Left renal pelvis (tissue), 4 donors: ENCODE measurements at places on chromosomes 16 and 17.

GRCh38 chr17:67211742-67212141, 33.3 kb downstream of the HELZ start:
- DNase-seq: no peak

- peak; percentile 52 for DNase-seq
Observed at GRCh38 chr16:54282202-54282927, 4.2 kb downstream of the IRX3 start.

DNA sequence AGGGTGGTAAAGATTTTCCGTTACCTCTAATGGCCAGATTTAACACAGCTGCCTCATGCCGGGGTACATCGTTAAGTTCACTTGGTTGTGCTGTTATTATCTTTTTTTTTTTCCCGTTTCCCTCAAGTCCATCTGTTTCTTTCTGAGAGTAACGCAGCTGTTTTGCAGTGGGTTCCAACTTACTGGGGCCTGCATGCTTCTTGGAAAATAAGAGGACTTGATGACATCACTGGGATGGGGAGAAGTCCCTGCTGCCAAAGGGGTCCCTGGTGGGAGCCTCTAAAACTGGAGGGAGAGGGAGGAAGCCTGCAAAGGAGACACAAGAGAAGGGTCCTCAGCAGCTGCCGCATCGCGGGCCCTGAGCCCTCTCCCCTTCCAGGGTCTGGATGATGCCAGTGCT, 77.8 kb upstream of the NOL11 start:
- DNase-seq: no peak

DNA sequence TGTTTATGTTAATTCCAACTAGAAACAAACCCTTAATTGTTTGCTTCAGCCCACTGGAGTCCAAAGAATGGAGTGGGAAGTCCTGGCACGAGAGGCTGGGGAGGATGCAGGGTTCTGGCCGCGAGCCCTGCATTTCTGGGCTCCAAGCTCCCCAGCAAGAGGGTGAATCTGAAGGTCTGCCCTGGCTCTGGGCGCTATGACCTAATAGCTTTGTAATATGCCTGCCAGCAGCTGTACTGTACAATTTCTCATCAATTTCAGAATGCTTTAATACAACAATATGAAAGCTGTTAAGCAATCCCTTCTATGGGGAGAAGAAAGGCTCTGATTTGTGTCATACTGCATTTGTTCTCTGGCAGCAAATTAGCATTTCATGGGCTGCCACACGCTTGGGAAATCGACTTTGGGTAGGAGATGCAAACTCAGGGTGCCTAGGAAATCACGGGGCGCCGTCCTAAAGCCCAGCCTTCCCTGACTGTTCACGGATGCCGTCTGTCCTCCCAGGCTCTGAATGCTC, 43.8 kb downstream of the NDEL1 start:
- DNase-seq: no peak

DNA sequence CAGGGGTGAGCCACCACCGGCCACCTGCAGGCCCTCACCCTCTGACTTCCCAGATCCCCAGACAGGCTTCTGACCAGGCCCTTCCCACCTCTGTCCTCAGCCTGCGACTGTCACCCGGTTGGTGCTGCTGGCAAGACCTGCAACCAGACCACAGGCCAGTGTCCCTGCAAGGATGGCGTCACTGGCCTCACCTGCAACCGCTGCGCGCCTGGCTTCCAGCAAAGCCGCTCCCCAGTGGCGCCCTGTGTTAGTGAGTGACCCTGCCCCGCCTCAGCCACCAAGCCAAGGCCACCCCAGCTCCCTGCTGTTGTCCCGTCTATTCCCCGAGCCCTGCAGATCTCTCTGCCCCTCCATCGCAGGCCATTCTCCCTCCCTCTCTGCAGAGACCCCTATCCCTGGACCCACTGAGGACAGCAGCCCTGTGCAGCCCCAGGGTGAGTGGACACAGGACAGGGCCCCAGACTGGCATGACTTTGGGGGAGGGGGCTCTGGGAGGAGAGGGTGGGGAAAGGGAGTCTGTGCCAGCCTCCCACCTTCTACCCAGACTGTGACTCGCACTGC, 1.9 kb downstream of the NTN3 start:
- no peak for DNase-seq

GRCh38 chr16:66750279-66751052, 943 bp downstream of the DYNC1LI2 start:
- DNase-seq: no peak

- DNase-seq: no peak
Observed at GRCh38 chr17:36592316-36592715, 637 bp downstream of the DHRS11 start.

- no peak for DNase-seq
Observed at GRCh38 chr17:8736362-8736761, 8.3 kb downstream of the CCDC42 start.

GRCh38 chr17:7644775-7645174, 6.0 kb upstream of the ATP1B2 start:
- no peak for DNase-seq

- DNase-seq: no peak
Observed at GRCh38 chr17:21289902-21290571, 5.5 kb downstream of the MAP2K3 start.

DNA sequence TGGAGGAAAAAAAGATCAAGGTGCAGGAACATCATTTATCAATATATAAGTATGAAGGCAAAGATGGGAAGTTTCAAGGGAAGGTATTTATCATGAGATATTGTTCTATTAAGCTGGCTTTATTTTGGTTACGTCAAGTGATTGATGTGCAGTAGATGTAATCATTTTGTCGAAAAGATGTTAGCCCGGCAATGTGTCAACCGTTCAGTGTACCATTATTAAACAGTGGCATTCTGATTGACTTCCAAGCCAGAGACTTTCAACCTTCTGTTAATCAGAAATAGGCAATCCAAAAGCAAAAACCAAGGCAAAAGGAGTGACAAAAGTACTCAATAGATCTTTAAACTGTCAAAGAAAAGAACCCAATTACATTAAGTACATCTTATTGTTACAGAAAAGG, 1340.3 kb upstream of the GOT2 start:
- no peak for DNase-seq

GRCh38 chr16:49344401-49344800, 29.2 kb upstream of the C16orf78 start:
- DNase-seq: no peak

DNA sequence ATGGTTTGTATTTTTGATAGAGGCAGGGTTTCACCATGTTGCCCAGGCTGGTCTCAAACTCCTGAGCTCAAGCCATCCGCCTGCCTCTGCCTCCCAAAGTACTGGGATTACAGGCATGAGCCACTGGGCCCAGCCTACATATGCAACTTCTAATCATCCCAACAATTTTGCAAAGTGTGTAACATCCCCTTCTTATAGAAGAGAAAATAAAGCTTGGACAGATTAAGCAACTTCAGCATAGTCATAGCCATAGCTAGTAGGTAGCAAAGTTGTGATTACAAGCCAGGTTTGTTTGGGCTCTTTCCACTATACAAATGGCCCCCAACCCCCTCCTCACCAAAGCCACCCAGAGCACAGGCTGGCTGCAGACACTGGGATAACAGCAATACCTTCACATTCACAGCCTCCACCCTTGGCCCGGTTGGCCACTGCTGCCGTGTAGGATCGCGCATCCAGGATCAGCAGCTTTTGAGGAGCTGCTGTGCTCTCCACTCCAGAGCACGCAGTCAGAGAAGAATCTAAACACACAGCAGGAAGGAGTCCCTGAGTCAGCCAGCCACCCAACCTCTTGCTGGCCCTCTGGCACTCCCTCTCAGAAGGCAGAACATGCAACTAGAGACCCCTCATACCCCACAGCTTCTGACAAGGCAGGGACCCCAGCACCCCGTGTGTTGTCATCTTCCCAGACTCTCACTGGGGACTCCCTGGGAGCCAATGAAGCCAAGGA, 7.9 kb downstream of the MTMR4 start:
- DNase-seq: no peak

DNA sequence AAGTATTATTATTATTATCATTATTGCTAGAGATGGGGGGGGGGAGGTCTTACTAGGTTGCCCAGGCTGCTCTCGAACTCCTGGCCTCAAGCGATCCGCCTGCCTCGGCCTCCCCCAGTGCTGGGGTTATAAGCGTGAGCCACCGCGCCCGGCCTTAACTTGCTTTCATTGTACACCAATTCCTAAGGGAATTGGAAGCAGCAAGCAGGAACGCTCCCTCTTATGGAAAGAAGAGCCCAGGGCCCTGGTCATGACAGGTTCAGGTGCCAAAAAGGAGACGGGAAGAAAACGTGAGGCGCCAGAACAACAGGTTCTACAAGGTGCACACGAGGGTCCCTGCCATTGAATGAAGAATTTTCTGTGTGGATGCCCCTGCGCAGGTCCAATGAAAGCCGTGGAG, 540 bp upstream of the RPL38 start:
- no peak for DNase-seq

- no peak for DNase-seq
Observed at GRCh38 chr17:21300601-21301571, 16.4 kb downstream of the MAP2K3 start.

GRCh38 chr16:49455991-49456745, 82.6 kb downstream of the C16orf78 start:
- no peak for DNase-seq

GRCh38 chr16:65059406-65059980, 62.4 kb downstream of the CDH11 start:
- no peak for DNase-seq

DNA sequence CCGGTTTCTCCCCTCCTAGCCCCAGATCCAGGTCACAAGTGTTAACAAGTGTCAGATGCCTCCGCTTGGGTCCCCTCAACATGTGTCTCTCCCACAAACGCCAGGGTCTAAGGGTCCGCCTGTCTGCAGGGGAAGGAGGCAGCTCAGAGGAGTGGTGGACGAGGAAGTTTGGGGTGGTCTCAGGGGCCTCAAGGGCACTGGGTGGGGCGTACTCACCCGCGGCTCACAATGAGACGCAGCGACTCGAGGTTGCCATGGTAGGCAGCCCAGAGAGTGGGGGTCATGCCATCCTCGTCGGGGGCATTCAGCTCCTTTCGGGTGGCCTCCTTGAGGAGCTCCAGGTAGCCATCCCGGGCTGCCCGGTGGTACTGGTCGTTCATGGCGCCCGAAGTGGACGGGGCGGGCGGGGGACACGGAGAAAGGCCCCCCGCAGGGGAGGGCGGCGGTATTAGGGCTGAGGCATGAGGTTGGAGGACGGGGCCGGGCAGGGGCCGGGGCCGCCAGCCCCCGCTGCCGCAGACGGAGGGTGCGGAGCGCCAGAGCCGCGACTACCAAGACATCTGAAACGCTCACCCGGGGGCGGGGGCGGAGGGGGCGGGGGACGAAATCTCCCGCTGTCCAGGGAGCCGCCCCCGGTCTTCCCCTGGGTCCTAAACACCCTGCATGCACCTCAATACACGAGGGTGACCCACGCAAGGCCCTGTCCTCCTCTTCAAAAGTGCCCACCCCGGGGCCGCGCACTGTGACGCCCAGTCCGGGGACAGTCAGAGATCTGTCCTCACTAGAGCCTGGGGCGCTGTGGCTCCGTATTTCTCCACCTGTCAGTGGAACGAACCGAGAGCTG, at the start of gene USH1G:
USH1G (minus strand) TSS at position 562 of the 844 bp plus-strand sequence; CDS start at position 380, 182 bp downstream.
- DNase-seq: no peak

DNA sequence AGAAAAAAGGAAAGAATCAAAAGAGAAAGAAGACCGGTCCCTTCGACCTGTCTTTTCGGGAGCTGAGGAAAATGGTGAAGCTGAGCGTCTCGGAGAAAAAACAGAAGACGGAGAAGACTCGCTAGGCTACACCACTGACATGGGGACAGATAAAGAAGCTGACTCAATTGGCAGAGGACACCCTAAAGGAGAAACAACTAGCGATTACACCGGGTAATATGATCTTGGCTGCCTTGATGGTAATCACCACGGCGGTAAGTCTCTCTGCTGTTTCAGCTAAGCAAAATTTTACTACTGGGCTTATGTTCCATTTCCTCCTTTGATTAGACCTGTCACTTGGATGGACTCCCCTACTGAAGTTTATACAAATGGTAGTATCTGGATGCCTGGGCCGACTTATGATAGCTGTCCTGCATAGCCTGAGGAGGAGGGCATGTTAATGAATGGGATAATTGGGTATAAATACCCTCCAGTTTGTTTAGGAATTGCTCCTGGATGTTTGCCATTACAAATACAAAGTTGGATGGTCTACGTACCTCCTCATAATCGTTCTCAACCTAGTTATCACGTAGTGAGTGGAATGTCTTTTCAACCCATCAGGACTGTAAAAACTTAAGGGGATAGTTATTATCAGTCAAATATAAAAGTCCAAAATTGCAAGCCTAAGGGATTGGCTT, 24.1 kb downstream of the ALOX15B start:
- DNase-seq: no peak

DNA sequence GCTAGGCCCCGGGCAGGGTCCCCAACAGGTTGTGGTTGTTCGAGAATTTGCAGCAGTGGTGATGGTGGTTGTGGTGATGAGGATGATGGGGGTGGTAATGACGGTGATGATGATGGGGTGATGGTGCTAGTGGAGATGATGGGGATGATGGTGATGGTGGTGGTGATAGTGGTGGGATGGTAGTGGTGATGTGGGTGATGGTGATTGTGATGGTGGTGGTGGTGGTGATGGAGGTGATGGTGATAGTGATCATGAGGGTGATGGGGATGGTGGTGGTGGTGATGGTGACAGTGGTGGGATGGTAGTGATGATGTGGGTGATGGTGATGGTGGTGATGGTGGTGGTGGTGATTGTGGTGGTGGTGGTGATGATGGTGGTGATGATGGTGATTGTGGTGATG, 343.3 kb downstream of the SEC14L1 start:
- no peak for DNase-seq

- DNase-seq: no peak
Observed at GRCh38 chr17:49344914-49345313, 17.1 kb downstream of the ZNF652 start.

DNA sequence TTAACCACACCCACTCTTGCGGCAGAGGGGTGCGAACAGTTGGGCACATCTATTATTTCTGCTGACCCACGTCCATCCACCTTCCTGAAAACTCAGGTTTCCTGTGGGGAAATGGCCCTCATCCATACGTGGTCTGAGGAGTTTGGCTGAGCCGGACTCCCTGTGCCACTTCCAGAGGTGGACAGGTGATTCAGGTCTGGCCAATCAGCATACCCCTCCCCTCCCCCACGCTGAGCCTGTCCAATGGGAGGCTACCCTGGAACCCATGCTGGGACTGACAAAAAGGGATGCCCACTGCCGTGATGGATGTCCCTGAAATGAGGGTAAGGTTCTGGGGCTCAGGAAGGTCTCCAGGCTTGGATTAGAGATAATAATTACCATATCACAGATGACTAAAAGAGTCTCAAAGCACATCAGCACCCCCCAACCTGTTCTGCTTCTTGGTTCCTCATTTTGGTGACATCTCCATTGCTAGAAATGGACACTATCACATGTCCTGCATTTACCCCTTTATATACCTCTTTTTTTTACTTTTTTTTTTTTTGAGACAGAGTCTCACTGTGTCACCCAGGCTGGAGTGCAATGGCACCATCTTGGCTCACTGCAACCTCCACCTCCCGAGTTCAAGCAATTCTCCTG, 5.3 kb upstream of the MAPK7 start:
- no peak for DNase-seq
